ENCODE measurements at places on chromosomes 13 and 19. TPM values are rescaled to one million over a fixed set of nuclear protein-coding genes. Genes with fewer than 3 reads are reported as not detected.
A peak's percentile ranks its signal among the peaks of the same experiment; 100 is the strongest.

- H3K4me3 ChIP-seq = no peak overlapping the region
- H3K4me1 ChIP-seq = peaks cover 10% of the 10 kb centered on the region
- no peak overlapping the region for H3K27ac ChIP-seq
- H3K27me3 ChIP-seq = no peaks in the 10 kb centered on the region
Observed at GRCh38 chr13:92833071-92833470, 393.5 kb upstream of the GPC6 start.

DNA sequence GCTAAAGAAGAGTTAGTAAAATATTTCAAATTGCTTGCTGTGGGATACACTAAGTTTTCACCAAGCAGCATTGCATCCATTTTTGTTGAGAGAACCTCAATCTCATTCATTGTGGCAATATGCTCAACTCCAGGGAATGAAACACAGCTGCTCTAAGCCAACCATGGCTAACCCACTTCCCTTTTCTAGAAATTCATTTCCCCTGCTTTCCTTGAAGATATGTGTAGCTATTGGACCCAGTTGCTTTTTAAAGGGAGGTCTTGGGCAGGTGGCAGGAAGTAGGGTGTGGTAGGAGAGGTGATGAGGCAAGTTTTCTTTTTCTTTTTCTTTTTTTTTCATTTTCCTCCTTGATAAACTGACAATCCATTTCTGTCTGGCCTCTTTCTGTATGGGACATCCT is 452.2 kb downstream of the FGF14 start:
- H3K4me3 ChIP-seq = no peak overlapping the region
- H3K36me3 ChIP-seq = no peaks in the 10 kb centered on the region
- H3K27me3 ChIP-seq = no peaks in the 10 kb centered on the region
- no peak overlapping the region for H3K27ac ChIP-seq
- DNase-seq = no peak

DNA sequence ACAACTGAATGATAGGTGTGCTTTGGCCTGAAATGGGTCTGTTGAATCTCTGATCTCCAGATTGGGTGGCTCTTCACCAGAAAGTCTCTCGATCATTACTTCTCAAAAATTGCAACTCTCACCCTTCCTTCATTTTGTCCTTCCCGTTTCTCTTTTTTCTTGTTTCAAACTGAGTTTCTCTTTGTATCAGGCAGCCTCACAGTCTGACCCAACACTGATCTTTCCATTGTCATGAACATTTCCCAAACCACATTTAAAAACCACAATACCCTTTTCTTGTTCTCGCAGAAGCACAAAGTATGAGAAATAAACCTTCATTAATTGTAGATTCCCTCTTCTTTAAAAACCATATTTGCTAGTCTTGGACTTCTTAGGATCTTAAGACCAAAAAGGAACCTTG is 33.6 kb upstream of the HMGB1 start:
- H3K4me1 ChIP-seq = no peaks in the 10 kb centered on the region
- H3K27me3 ChIP-seq = no peaks in the 10 kb centered on the region
- DNase-seq = no peak
- no peaks in the 10 kb centered on the region for H3K36me3 ChIP-seq

DNA sequence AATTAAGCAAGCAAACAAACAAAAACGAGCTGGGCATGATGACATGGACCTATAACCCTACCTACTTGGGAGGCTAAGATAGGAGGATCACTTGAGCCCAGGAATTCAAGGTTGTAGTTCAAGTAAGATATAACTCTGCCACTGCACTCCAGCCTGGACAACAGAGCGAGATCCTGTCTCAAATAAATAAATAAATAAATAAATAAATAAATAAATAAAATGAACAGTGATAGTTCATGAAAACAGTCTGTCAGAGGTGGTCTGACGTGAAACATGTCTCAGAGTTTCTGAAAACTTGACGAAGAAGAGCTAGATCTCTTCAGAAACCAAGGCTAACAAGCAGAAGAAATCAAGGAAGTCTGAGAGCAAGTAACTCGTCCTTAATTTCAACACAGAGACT is 188.8 kb upstream of the GPC6 start:
- H3K4me3 ChIP-seq = no peak overlapping the region
- no peak for DNase-seq
- no peaks in the 10 kb centered on the region for H3K36me3 ChIP-seq
- H3K4me1 ChIP-seq = no peaks in the 10 kb centered on the region
- no peaks in the 10 kb centered on the region for H3K27me3 ChIP-seq

DNA sequence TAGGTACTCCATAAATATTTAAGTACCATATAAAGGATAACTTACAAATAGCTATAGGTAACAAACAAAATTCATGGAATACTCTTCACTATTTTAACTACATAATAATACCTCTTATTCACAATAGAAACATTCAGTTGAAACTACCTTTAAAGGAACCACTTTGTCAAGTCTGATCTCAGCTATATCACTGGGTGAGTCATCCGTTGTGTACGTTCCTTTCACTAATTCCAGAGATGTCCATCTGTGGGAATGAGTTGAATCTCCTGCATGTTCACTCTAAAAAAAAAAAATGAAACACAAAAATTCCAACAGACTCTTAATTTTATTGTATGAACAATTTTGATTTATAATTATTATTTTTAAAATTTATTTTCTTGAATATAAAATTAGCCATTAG is 149.4 kb upstream of the FBXL3 start:
- no peaks in the 10 kb centered on the region for H3K27me3 ChIP-seq
- H3K36me3 ChIP-seq = peaks cover 31% of the 10 kb centered on the region
- no peak overlapping the region for H3K4me3 ChIP-seq
- H3K27ac ChIP-seq = no peak overlapping the region
- no peak for DNase-seq
- H3K4me1 ChIP-seq = no peaks in the 10 kb centered on the region

- H3K27ac ChIP-seq = no peak overlapping the region
- no peaks in the 10 kb centered on the region for H3K36me3 ChIP-seq
- no peaks in the 10 kb centered on the region for H3K27me3 ChIP-seq
- H3K4me3 ChIP-seq = no peak overlapping the region
Observed at GRCh38 chr13:42548731-42549551, 25.0 kb upstream of the TNFSF11 start.

GRCh38 chr19:46615966-46616365 is 8.9 kb downstream of the PTGIR start:
- no peak overlapping the region for H3K27ac ChIP-seq
- H3K4me3 ChIP-seq = no peak overlapping the region
- H3K36me3 ChIP-seq = no peaks in the 10 kb centered on the region
- H3K4me1 ChIP-seq = peaks cover 33% of the 10 kb centered on the region
- no peak for DNase-seq
- H3K27me3 ChIP-seq = no peaks in the 10 kb centered on the region

DNA sequence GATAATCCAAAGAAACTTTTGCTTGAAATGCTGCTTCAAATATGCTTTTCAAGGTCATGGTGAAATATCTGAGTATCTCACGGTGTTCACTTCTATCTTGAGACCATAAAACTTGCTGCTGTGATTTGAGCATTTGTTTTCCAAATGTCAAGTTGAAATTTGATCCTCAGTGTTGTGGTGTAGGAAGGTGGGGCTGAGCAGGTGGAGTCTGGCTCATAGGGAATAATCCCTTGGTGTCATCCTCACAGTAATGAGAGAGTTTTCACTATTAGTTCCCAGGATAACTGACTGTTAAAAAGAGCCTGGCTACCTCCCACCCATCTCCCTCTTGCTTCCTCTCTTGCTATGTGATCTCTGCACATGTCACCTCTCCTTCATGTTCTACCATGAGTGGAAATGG is 858.0 kb upstream of the SLITRK5 start:
- H3K27ac ChIP-seq = no peak overlapping the region
- H3K4me3 ChIP-seq = no peak overlapping the region
- no peaks in the 10 kb centered on the region for H3K27me3 ChIP-seq
- H3K36me3 ChIP-seq = no peaks in the 10 kb centered on the region
- no peak for DNase-seq
- no peaks in the 10 kb centered on the region for H3K4me1 ChIP-seq

GRCh38 chr13:39765801-39766463 is 110.5 kb downstream of the COG6 start:
- H3K36me3 ChIP-seq = no peaks in the 10 kb centered on the region
- no peaks in the 10 kb centered on the region for H3K4me1 ChIP-seq
- no peaks in the 10 kb centered on the region for H3K27me3 ChIP-seq
- no peak overlapping the region for H3K27ac ChIP-seq

- H3K27me3 ChIP-seq = no peaks in the 10 kb centered on the region
- H3K4me3 ChIP-seq = no peak overlapping the region
- H3K27ac ChIP-seq = no peak overlapping the region
- H3K36me3 ChIP-seq = peaks cover 36% of the 10 kb centered on the region
Observed at GRCh38 chr13:110677731-110678545, 28.0 kb downstream of the CARS2 start.

DNA sequence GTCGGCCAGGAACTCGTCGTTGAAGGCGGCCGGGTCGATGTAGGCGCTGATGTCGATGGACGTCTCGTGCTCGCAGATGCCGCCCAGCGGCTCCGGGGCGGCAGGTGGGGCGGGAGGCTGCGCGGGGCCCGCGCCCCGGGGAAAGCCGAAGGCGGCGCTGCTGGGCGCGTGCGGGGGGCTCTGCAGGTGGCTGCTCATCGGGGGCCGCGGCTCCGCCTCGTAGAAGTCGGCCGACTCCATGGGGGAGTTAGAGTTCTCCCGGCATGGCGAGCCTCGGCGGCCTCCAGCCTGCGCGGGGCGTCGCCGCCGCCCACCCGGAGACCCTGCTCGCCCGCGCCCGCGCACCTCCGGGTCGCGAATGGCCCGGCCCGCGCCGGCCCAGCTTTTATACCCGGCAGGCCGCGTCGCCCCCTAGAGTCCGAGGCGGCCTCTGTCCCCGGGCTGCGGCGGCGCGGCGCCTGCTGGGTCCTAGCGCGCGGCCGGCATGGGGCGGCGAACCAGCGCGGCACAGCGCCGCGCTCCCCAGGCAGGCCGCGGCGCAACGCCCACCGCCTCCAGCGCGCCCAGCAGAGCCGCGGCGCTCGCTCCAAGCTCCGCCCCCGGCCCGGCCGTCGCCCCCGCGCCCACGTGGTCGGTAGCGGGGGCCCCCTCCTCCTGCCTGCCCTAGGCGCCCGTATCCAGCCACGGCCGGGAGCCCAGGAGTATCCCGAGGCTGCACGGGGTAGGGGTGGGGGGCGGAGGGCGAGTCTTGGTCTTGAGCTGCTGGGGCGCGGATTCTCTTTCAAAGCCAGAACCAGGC is at the start of gene CEBPA:
Gene CEBPA (minus strand): TSS at position 360 of the 799 bp plus-strand sequence. CDS start 120 bp downstream, at position 240.
- DNase-seq = no peak
- H3K4me1 ChIP-seq = peaks cover 4% of the 10 kb centered on the region
- H3K36me3 ChIP-seq = no peaks in the 10 kb centered on the region
- peak within 1 kb of the TSS; percentile 36 for H3K27ac ChIP-seq

DNA sequence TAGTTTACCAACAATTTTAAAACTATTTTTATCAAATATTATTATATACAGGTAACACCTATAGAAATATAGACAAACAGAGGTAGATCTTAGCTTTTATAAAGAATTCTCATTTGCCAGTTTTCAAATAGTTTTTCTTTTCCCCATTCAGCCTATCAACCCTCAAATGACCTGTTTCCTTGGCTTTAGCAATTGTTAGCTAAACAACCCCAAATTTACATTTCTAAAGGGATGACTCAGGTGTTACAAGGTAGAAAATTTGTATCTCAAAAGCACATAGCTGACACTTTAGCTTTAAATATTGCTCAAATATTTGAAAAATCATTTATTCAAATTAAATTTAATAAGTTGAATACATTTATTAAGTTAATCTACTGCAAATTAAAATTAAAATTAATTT is 1207.2 kb downstream of the SLITRK1 start:
- no peak overlapping the region for H3K4me3 ChIP-seq
- no peak for DNase-seq
- H3K36me3 ChIP-seq = no peaks in the 10 kb centered on the region
- H3K4me1 ChIP-seq = no peaks in the 10 kb centered on the region
- H3K27ac ChIP-seq = no peak overlapping the region
- no peaks in the 10 kb centered on the region for H3K27me3 ChIP-seq

DNA sequence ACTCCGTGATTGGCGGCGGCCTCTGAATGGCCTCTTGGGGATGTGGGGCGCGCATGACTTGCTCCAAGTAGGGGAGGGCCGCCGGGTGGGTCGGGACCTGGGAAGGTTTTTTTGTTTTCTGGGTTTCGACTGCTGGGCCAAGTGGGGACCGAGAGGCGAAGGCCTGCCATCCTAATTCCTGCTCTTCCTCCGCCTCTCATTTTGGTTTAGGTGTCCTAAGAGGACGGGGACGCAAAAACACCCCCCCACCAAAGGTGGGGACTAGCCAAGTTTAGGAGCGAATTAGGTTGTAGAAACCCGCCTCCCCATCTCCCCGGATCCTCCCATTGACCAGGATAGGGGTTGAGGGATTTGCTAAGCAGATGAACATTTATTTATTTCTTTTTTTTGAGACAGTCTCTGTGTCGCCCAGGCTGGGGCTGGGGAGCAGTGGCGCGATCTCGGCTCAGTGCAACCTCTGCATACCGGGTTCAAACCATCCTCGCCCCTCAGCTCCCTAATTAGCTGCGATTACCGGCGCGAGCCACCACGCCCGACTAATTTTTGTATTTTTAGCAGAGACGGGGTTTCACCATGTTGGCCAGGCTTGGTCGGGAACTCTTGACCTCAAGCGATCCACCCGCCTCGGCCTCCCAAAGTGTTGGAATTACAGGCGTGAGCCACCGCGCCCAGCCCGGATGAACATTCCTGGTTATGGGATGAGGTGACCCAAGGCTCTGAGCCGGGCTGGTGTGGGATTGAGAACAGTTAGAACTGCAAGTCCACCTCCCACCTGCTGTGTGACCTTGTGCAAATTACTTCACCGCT is 838 bp downstream of the PPP2R1A start:
- peaks cover 20% of the 10 kb centered on the region for H3K4me1 ChIP-seq
- H3K4me3 ChIP-seq = peak overlapping the region; percentile 97
- H3K36me3 ChIP-seq = peaks cover 3% of the 10 kb centered on the region
- DNase-seq = no peak
- H3K27me3 ChIP-seq = no peaks in the 10 kb centered on the region
- peak overlapping the region; percentile 98 for H3K27ac ChIP-seq

GRCh38 chr13:66427458-66427861 is 802.7 kb downstream of the PCDH9 start:
- H3K4me1 ChIP-seq = no peaks in the 10 kb centered on the region
- DNase-seq = no peak
- no peak overlapping the region for H3K4me3 ChIP-seq
- H3K27me3 ChIP-seq = no peaks in the 10 kb centered on the region

DNA sequence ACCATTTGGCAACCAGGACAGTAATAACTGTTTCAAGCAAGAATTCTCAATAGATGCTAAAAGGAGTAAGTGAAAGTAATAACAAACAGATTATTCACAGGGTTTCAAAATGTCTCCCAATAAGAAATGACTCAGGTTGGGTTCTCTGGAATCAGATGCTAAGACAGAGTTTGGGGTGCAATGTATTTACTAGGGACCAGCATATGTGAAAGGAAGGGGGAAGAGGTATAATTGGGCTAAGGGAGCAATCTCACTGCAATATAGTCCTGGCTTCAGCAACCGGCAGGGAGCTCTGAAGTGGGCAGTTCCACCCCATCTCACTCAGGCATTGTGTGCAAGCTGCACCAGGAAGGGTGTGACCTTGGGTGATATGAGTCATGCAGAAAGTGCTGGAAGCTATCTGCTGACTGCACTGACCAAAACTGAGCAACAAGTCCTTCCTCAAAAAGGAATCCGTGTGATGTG is 23.4 kb downstream of the ZDHHC20 start:
- no peaks in the 10 kb centered on the region for H3K36me3 ChIP-seq
- H3K27me3 ChIP-seq = no peaks in the 10 kb centered on the region
- H3K4me1 ChIP-seq = peaks cover 4% of the 10 kb centered on the region
- peak overlapping the region; percentile 1 for H3K4me3 ChIP-seq

The ZNF730 gene
- total RNA-seq = not detected

The PDX1 gene
- total RNA-seq = not detected

The AMER2 gene
- total RNA-seq = not detected

The ZNF709 gene
- 1.4 TPM for total RNA-seq

The CEACAM19 gene
- total RNA-seq = 3.4 TPM

The KCNN1 gene
- 0.99 TPM for total RNA-seq

The RYR1 gene
- 3.8 TPM for total RNA-seq

The KASH5 gene
- not detected for total RNA-seq

The IZUMO2 gene
- total RNA-seq = not detected
